HS-27A (cell line): ENCODE measurements at places on chromosomes 7 and 10.

DNA sequence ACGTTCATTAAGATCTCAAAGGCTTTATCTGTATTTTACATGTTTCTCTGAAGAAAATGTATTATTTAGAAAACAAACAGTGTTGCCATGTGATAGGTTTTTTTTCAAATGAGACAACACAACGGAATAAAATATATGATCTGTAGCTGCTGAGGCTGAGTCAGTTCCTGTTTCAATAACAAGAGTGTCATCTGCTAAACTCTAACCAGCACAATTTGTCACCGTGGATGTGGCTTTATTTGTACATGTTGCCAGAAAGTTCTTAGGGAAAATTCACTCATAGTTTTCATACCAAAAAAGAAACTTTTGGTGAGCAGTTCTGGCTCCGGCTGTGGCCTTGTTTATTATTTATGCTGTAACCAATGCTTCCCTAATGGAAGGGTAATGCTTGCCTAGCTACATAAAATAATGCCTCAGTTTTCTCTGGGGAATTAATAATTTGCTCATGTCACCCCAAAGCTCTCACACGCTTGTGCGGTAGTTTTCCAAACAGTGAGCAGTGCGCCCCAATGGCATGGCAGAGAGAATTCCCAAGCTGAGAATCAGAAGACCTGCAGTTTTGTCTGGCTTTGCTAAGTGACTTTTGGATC is 20.3 kb upstream of the KLF6 start:
- no peak for DNase-seq

DNA sequence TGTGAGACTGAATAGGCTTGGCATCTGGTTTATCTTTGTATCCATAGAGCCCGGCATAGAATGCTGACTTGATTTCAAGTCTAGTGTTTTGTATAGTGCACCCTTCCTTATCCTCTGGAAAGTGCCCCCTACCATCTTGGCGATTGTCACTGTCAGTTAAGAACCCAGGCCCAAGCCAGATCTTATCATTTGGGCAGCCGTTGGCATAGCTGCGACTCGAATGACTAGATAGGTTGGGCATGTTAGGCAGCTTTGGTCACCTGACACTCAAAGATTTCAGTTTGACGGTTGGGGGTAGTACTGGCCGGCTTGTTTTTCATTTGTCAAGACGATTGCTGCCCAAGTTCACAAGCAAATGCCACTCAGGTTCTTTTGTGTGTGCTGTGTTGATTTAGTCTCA is 6.6 kb downstream of the NIPSNAP2 start:
- no peak for DNase-seq

GRCh38 chr10:47354165-47354564 is 6.0 kb downstream of the RBP3 start:
- no peak for DNase-seq

- no peak for DNase-seq
Observed at GRCh38 chr7:121005996-121006584, 17.6 kb downstream of the CPED1 start.

DNA sequence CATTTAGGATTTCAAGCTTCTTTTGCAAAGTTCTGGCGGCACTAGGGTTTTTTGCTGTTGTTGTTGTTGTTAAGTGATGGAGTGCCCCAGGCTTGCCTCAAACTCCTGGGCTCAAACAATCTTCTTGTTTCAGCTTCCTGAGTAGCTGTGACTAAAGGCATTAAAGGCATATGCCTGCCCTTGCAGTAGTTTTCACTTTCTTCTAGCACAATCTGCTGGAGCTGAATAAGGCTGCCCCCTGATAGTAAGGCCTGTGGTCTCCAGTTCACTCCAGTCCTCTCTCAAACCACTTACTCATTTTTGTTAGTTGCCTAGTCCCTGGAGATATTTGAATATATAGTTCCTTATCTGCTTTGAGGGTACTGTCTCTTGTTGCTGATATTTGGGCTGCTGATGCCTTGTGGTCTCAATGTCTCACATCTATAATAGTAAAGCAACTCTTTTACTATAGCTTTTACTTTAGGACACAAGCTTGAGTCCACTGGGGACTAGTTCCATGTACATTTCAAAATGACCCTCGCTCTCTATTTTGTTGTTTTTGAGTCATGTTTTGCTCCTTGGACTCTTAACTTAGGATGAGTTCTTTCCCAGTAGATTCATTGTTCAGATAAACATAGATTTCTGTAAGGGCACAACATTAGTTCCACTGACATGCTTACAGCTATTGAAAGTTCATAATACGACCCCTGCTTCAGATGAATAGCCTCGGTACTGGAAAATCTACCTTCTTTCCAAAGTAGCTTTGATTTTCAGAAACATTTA is 25.5 kb downstream of the PHF14 start:
- no peak for DNase-seq
